ENCODE measurements at places on chromosomes 4 and X.

DNA sequence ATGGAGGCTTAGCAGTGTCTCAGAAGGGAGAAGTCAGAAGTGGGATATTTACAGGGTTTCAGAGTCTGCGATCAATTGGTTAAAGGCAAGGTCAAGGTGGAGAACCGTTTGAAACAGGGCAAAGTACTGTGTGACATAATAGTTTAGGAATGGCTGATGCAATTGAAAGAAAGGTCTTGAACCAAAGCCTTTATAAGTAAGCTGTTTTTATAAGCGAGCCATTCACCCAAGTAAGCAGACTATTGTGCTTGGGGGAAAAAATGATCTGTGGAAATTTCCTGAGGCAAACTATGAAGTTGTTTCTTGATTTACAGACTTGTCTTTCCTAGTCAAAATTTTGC lies 327.3 kb downstream of the CAMK2D start:
- no peak for DNase-seq

DNA sequence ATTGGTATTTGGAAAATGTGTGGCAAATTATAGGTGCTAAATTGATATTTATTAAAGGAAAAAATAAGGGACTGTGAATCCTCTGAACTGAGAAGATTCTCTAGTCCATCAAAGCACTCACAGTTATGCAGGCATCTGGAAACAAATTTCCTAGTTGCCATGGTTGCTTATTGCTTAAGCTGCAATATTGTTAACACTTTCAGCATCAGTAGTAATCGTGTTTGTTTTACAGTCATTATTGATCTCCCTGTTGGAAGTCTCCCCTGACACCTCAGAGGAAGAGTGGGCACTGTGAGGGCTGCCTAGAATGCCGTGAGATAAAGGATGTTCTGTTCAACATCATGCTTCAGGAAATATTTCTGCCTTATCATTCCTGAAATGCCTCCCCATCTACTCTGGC lies 2004.3 kb upstream of the ADGRL3 start:
- no peak for DNase-seq

DNA sequence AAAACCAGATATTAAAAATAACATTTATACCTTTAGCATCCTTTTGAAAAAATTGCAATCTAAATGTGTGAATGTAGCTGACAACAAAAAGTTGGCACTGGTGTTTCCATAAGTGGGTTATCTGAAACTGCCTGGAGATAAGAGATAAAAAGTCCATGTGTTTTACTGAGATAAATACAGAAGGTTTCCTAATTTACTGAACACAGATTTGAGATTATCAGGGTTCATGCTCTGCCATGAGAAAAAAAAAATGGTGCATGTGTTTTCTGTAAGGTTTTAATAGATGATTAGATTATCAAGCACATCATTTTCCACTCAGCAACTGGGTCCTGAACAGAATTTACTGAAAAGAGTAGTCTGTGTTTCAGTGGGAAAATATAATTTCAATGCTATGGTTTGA lies 326.2 kb upstream of the SLIT2 start:
- no peak for DNase-seq

DNA sequence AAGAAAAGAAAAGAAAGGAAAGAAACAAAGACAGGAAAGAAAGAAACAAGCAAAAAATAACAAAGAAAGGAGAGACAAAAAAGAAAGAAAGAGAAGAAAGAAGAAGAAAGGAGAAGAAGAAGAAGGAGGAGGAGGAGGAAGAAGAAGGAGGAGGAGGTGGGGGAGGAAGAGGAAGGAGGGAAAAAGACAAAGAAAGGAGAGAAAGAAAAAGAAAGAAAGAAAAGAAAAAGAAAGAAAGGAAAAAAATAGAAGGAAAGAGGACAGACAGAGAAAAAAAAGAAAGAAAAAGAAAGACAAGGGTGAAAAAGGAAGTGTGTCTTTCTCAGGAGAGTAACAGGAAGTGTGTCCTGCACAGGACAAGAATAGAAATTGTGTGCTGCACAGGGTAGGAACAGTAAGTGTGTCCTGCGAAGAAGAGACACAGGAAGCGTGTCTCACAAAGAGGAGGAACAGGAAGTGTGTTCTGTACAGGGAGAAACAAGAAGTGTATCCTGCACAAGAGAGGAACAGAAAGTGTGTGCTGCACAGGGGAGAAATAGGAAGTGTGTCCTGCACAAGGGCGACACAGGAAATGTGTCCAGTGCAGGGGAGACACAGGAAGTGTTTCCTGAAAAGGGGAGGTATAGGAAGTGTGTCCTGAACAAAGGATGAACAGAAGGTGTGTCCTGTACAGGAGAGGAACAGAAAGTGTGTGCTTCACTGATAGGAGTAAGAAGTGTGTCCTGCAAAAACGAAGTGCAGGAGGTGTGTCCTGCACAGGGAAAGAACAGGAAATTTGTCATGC lies 101.2 kb downstream of the ARSF start:
- DNase-seq = no peak

- DNase-seq = peak; percentile 37
Observed at GRCh38 chr4:15649914-15650545, 5.1 kb downstream of the FBXL5 start.

DNA sequence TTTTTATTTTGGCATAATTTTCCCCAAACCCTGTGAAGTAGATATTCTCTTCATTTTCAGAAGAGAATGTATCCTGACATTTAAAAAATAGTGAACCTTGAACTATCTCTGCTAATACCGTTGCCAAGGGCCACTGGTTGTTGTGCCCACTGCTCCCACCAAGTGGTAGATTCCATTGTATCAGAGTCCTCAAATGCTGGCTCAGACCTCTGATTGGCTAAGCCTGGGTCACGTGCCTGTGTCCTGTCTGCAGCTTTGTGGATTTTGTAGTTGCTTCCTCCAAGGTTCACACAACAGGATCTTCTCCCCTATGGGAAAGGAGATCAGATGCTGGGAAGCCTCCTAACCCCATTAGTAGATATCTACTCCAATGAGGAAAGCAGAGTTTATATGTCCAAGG lies 104.8 kb upstream of the CASK start:
- no peak for DNase-seq

DNA sequence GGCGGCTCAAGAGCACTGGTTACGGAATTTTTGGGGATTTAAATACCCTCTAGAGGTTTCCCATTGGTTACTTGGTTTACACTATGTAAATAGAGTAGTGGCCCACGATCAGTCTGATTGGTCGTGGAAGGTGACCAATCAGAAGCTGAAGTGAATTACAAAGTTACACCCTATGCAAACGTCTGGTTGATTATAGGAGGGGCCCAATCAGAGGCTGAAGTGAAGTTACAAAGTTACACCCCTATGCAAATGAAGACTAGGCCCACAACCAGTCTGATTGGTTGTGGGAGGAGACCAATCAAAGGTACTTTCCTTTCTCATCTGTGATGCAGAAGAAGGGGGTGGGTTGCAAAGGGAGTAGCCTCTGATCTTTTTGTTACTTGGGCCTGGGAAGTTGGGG lies 45.1 kb upstream of the HSD17B10 start:
- DNase-seq = no peak

DNA sequence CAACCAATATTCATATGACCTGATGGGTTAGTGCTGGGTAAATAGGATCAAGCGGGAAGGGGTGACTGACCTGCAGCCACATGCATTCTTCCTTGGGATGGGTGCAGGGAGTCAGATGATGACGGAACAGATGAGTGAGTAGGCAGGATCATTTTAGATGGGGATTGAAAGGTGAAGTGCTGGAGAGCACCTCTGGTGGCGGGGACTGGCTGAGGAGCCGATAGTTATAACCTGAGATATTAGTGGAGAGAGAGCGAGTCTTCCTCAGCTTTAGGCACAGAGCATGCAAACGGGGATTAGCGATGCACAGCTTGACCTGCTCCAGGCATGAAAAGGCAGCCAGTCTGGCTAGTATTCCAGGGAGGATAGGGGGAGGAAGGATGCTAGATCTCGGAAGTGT lies 99.1 kb downstream of the AFF1 start:
- no peak for DNase-seq

DNA sequence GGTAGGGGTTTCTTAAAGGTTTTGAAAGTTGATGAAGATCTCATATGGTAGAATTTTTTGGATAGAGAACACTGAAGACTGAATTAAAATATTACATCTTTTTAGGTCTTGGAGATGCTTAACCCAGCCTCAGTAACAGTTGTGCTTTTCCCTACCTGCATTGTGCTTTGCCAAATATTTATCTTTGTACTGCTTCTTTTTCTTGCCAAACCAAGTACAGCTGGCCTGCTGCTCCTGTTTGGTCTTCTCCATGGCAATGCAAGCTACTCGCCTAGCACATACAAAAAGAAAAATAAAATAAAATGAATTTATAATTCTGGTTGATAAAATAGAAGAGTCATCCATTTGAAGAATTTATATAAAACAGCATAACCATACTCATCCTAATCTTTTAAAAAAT lies 95.4 kb downstream of the NYX start:
- no peak for DNase-seq

GRCh38 chr4:168139336-168139735 lies 47.0 kb downstream of the ANXA10 start:
- no peak for DNase-seq

Data from activated T-helper 1 cell treated with anti-CD3 and anti-CD28 coated beads, Interleukin-2, amount 50 U/mL, for 16 hours (primary cell).